Calu3 (cell line): ENCODE measurements at places on chromosomes 7 and 10. TPM values are rescaled to one million over a fixed set of nuclear protein-coding genes. Genes with fewer than 3 reads are reported as not detected.

DNA sequence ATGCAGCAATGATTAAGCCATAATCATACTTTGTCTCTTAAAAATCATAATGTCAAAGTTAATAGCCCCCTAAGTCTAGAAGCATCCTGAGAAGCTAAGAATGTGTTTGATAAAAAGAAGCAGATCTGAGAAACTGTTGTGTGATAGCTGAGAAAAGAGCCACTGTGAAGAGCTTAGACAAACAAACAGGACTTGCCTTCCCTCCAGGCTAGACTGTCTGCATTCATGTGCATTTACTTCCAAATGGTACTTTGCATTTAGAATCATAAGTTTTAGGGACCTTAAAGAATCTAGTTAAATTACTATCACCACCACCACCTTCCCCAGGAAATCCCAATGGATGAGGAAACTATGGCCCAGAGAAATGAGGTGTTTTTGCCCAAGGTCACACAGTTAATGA, 62.7 kb upstream of the NFKB2 start:
- no peak for DNase-seq
- H3K36me3 ChIP-seq = no peaks in the 10 kb centered on the region
- H3K27me3 ChIP-seq = no peaks in the 10 kb centered on the region
- no peak overlapping the region for H3K27ac ChIP-seq
- no peak overlapping the region for H3K4me3 ChIP-seq

Gene LIPK
- total RNA-seq = not detected in 2 replicates

Gene WNT16
- total RNA-seq = not detected in 2 replicates

DNA sequence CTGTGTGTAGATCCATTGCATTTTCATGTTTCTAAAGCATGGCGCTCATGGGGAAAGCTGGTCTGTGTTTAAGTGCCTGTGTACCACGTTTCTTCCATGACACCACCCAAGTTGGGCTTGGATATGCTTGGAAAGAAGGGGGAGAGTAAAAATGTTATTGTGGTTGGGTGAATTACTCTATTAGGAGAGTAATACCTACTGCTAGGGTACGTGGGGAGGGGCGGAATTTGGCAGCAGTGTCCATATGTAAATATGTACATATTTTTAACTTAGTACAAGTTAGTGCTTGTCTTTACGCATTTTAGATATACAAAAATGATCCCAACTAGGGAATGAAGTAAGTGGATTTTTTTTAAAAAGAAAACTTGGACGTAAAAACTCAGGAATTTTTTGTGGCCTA, 42.9 kb upstream of the SAMD8 start:
- no peaks in the 10 kb centered on the region for H3K36me3 ChIP-seq
- H3K4me3 ChIP-seq = no peak overlapping the region
- H3K4me1 ChIP-seq = no peaks in the 10 kb centered on the region
- H3K27me3 ChIP-seq = no peaks in the 10 kb centered on the region
- H3K27ac ChIP-seq = no peak overlapping the region
- DNase-seq = no peak

Gene EPHB4
- total RNA-seq = 63.7 and 72.4 TPM in 2 replicates

DNA sequence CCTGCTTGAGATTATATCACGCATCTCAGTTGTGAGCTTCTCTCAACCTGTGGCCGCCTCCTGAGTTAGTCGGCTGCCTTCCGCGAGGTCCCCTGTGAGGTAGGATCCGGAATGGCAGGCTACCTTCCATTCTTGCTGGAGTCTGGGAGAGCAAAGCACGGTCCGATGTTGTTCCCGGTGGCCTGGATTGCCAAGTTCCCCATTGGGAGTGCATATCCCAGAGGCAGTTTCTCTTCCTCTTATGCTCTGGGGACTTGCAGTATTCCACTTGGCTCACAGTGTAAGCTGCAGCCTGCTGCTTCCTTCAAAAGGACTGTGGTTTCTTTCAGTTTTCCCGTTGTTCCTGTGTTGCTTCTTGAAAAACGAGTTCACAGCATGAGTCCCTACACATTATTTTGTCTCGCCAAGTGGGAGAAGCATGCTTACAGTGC, 225.4 kb upstream of the ZWINT start:
- H3K4me3 ChIP-seq = no peak overlapping the region
- DNase-seq = no peak
- H3K36me3 ChIP-seq = no peaks in the 10 kb centered on the region
- H3K4me1 ChIP-seq = no peaks in the 10 kb centered on the region
- no peaks in the 10 kb centered on the region for H3K27me3 ChIP-seq
